SJSA1 (cell line): ENCODE measurements at places on chromosomes 11 and 22. TPM values are rescaled to one million over a fixed set of nuclear protein-coding genes. Genes with fewer than 3 reads are reported as not detected.
A peak's percentile ranks its signal among the peaks of the same experiment; 100 is the strongest.

FKBP2 gene
- total RNA-seq: 73.4 and 228 TPM in 2 replicates

- H3K36me3 ChIP-seq: no peaks in the 10 kb centered on the region
- H3K27ac ChIP-seq: no peak overlapping the region
These were observed 40.8 kb downstream of the IGLL1 start for GRCh38 chr22:23539135-23539838.

- no peak overlapping the region for H3K4me3 ChIP-seq
- H3K4me1 ChIP-seq: 0 out of 2 replicates have a peak, but pooled peaks cover 3% of the 10 kb centered on the region
- DNase-seq: peak; percentile 7
- H3K27me3 ChIP-seq: no peaks in the 10 kb centered on the region
These were observed 199.9 kb downstream of the DSCAML1 start for GRCh38 chr11:117597071-117597470.

MYBPC3 gene
- total RNA-seq: not detected in 2 replicates

OR8G5 gene
- total RNA-seq: not detected in 2 replicates

KCNJ4 gene
- not detected in 2 replicates for total RNA-seq

NXPE2 gene
- 0.29 TPM in 1 of 2 replicates, not detected in the other for total RNA-seq

DNA sequence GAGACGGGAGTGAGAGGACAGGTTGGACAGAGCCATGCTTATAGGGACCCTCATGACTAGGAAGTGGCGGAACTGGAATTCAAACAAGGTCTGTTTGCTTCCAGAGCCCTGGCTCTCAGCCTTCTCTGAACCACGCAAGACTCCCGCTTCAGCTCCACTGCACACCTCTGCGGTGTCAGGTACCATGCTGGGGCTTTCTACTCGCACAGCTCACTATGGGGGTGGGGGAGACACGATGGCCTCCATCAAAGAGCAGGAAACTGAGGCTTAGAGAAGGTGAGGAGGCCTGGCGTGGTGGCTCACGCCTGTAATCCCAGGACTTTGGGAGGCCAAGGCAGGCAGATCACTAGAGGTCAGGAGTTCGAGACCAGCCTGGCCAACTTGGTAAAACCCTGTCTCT is 14.2 kb downstream of the SUN2 start:
- H3K4me3 ChIP-seq: no peak overlapping the region
- no peak for DNase-seq
- H3K36me3 ChIP-seq: peaks cover 99% of the 10 kb centered on the region
- H3K27ac ChIP-seq: no peak overlapping the region
- no peaks in the 10 kb centered on the region for H3K4me1 ChIP-seq
- H3K27me3 ChIP-seq: no peaks in the 10 kb centered on the region

GRCh38 chr11:17217401-17217800 is 9.6 kb upstream of the PIK3C2A start:
- H3K4me3 ChIP-seq: no peak overlapping the region
- no peaks in the 10 kb centered on the region for H3K27me3 ChIP-seq
- no peaks in the 10 kb centered on the region for H3K36me3 ChIP-seq
- no peak overlapping the region for H3K27ac ChIP-seq
- no peaks in the 10 kb centered on the region for H3K4me1 ChIP-seq
- no peak for DNase-seq

DNA sequence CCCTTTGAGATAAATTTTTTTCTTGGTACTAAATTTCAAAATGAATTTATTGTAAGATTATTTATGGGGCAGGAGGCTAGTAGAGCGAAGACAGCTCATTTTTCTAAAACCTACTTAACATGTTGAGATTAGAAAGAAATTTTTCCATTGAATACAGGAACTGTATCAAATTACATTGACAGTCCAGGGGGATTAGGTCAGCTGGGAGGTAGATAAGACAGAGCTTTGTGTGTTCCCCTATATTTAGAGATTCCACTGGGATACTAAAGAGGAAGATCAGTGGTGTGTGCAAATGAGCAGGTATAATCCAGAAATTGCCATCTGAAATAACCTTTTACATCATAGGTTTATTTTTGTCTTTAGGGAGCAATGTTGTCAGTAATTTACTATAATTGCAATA is 32.1 kb downstream of the ENDOD1 start:
- DNase-seq: no peak
- no peak overlapping the region for H3K4me3 ChIP-seq
- no peak overlapping the region for H3K27ac ChIP-seq
- H3K27me3 ChIP-seq: no peaks in the 10 kb centered on the region

DNA sequence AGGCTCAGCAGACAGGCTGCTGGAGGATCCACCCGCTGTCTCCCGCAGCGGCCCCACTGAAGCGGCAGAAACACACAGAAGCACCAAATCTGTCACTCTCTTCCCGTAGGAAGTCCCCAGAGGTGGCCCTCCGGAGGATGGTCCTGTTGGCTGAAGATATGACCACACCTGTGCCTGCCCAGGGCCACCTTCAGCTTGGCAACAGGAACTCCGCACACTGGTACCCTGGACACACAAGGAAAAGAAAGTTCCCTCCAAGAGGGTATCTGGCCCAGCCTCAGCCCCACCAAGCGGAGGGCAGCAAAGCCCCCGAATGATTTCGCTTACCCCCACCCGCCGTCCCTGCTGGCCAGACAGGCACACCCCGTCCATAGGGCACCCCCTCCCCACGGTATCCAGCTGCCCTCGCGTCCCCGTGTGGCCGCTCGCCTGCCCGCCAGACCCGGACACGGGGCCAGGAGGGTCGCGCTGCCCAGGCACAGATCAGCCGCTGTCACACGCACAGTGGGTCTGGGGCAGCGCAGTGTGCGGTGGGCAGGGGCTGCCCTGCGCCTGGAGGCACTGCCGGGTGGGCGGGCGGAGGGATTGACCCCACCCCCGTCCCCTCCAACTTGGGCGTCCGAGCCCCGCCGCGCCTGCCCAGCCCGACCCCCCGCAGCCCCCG is 7.0 kb downstream of the RASSF7 start:
- H3K4me3 ChIP-seq: peak overlapping the region; percentile 58
- H3K36me3 ChIP-seq: no peaks in the 10 kb centered on the region
- DNase-seq: no peak
- H3K27me3 ChIP-seq: no peaks in the 10 kb centered on the region

GRCh38 chr22:31332010-31332409 is 14.1 kb downstream of the PATZ1 start:
- no peak overlapping the region for H3K27ac ChIP-seq
- no peak overlapping the region for H3K4me3 ChIP-seq
- H3K4me1 ChIP-seq: no peaks in the 10 kb centered on the region
- peaks cover 76% of the 10 kb centered on the region for H3K36me3 ChIP-seq
- DNase-seq: no peak

PLEKHA7 gene
- not detected in 2 replicates for total RNA-seq

DNA sequence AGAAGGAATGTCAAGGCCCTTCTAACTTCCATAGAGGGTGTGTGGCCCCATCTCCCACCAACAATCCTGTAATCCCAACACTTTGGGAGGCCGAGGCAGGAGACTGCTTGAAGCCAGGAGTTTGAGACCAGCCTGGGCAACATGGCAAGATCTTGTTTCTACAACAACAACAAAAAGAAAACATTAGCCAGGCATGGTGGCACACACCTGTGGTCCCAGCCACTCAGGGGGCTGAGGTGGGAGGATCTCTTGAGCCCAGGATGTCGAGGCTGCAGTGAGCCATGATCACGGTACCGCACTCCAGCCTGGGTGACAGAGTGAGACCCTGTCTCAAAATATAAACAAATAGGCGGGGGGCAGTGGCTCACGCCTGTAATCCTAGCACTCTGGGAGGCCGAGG is 16.9 kb downstream of the TSPAN32 start:
- no peak for DNase-seq
- H3K4me1 ChIP-seq: peaks cover 20% of the 10 kb centered on the region
- H3K27ac ChIP-seq: no peak overlapping the region
- no peak overlapping the region for H3K4me3 ChIP-seq
- no peaks in the 10 kb centered on the region for H3K36me3 ChIP-seq

DNA sequence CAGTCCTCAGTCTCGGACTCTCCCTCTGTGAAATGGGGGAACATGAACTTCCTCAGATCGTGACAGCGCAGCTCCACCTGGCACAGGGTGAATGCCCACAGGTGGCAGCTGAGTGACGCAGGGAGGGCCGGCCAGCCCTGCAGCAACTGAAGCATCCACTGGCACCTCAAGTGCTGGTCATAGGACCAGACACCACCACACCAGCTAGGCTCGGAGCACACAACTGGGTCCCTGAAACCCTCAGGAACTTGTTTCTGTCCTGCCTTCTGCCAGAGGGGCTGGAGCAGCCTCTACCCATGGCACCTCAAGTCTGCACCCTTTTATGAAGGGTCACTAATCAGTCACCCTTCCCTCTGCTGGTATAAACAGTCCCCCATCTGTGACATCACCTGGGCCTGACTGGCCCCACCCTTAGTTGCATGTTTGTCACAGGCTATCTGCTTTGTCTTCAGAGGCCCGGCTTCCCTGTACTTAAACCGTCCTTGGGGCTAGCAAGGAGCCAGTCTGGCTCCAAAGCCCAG is 7.4 kb upstream of the CDC42BPG start:
- peaks cover 62% of the 10 kb centered on the region for H3K4me1 ChIP-seq
- H3K4me3 ChIP-seq: no peak overlapping the region
- no peaks in the 10 kb centered on the region for H3K27me3 ChIP-seq
- no peak for DNase-seq
- no peak overlapping the region for H3K27ac ChIP-seq

- H3K4me1 ChIP-seq: peaks cover 7% of the 10 kb centered on the region; the same call in 1 of the 2 replicates
- no peak for DNase-seq
- no peak overlapping the region for H3K4me3 ChIP-seq
- no peaks in the 10 kb centered on the region for H3K27me3 ChIP-seq
These were observed 61.6 kb upstream of the NAV2 start for GRCh38 chr11:19651028-19651427.

GGT5 gene
- total RNA-seq: 0.66 TPM in 1 of 2 replicates, not detected in the other

BBOX1 gene
- not detected in 2 replicates for total RNA-seq

- no peak overlapping the region for H3K4me3 ChIP-seq
- H3K27ac ChIP-seq: no peak overlapping the region
- H3K36me3 ChIP-seq: no peaks in the 10 kb centered on the region
- H3K27me3 ChIP-seq: no peaks in the 10 kb centered on the region
These were observed 7.0 kb downstream of the DRD4 start for GRCh38 chr11:643849-644738.
